Stimulated activated CD4-positive, alpha-beta T cell treated with anti-CD3 and anti-CD28 coated beads, Interleukin-4, amount 100 ng/mL, for 1 hour (primary cell): ENCODE measurements at places on chromosomes 12 and 14.

GRCh38 chr14:85542623-85543022, 12.7 kb downstream of the FLRT2 start:
- no peak for DNase-seq

GRCh38 chr12:119915894-119916510, 38.9 kb upstream of the CIT start:
- no peak for DNase-seq

DNA sequence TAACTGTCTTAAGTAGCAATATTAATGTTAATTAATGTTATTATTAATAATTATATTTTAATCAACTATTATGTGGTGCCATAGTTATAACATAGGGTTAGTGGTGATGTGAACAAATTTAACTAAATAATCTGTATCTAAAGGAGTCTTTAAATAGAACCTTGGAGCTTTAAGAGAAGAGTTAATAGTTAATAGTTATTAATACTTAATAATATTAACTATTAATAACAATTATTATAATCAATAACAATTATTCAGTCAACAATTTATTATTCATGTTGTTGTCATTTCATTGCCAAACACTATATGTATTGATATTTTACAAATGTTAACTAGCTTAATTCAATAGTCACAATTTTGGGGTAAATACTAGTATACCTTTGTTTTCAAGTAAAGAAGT, 58.2 kb downstream of the SLC16A7 start:
- no peak for DNase-seq

DNA sequence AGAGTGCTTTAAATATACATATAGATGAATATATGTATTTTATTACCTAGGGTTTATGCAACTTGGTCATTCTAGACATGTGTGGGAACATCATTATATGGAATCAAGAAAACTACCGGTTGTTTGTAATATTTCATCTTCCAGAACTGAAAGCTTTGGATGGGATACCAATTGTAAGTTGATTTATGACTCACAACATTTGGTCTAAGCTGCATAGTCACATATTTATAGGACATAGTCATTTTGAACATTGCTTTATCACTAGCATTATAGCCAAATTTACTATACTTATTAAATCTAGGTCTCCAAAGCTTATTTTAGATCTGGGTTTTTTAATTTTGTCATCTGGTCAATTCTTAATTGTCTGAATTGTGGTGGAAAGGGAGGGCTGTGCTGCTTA, 83.7 kb upstream of the PCNX4 start:
- DNase-seq, result no peak

GRCh38 chr12:1078002-1078401, 87.0 kb downstream of the ERC1 start:
- DNase-seq, result no peak

- DNase-seq, result peak; percentile 76
Measured at GRCh38 chr14:69643430-69644200, 32.2 kb downstream of the SUSD6 start.

GRCh38 chr14:50831726-50832168, 785 bp upstream of the NIN start:
- DNase-seq, result no peak

DNA sequence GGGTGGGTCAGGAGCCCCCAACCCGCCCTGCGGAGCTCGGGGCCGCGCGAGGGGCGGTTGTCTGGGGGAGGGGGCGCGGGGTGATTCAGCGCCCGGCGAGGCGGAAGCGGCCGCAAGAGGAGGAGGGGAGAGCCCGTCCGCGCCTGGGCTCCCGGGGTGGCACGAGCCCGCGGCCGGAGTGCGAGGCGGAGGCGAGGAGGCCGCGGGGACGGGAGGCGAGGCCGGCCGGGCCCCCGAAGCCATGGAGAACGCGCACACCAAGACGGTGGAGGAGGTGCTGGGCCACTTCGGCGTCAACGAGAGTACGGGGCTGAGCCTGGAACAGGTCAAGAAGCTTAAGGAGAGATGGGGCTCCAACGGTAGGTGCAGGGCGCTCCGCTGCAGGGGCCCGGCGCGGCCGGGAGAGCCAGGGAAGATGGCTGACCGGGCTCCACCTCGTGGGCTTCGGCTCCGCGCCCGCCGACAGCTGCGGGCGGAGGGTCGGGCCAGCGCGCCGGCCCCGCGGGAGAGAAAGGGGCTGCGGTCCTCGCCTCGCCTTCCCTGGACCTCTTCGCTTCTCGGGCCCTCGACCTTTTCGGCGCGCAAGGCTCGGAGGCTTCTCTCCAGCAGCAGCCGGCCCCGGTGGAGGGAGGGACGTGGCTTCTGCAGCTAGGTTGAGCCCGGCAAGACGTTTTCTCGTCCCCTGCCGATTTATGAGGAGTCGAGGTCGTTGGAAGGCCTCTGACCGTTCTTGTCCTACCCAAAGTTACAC, 677 bp downstream of the ATP2A2 start:
- DNase-seq, result peak; percentile 56
